ENCODE measurements at places on chromosomes 16 and 17.

GRCh38 chr16:82152196-82152595 lies 17.8 kb downstream of the MPHOSPH6 start:
- no peak overlapping the region for H3K4me3 ChIP-seq
- no peaks in the 10 kb centered on the region for H3K27me3 ChIP-seq
- H3K27ac ChIP-seq: no peak overlapping the region
- no peak for ATAC-seq
- H3K36me3 ChIP-seq: peaks cover 54% of the 10 kb centered on the region

DNA sequence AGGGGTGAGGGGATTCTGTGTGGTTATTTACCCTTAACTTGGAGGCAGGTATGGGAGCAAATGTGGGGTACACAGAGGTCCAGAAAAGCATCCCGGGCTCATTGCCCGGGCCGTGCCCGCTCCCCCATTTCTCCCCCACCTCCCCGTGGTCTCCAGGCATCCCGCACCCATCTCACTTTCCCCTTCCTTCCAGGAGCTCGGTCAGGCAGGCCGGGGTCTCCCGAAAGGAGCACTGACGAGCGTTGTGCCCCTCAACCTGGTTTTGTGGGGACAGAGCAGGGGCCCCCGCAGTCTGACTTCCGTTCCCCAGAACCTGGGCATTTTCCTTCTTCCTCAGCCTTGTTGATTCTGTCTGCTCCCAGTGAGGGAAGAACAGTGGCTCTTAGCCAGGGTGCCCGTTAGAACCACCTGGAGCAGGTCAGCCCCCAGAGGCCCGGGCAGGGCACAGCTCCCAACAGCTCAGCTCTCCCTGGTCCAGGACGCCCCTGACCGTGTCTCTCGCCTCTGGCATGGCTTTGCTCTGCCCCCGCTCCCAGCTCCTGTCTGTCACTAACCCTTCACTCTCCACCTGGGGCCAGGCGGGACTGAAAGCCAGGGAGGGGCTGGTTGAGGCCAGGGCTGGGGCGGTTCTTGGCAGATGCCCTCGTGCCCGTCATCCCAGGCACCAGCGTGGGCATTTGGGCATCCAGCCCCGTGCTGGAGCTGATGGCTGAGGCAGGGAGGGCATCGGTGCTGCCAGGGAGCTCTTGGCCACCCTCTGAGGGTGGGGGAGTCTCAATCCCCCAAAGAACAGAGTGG lies 12.5 kb upstream of the NUDT16L1 start:
- H3K36me3 ChIP-seq: peaks cover 38% of the 10 kb centered on the region
- peak overlapping the region; percentile 41 for H3K4me3 ChIP-seq
- peaks cover 11% of the 10 kb centered on the region for H3K4me1 ChIP-seq
- no peak overlapping the region for H3K27ac ChIP-seq

GRCh38 chr17:37358098-37358829 lies 17.5 kb upstream of the C17orf78 start:
- H3K4me1 ChIP-seq: peaks cover 26% of the 10 kb centered on the region
- ATAC-seq: peak; percentile 13
- H3K4me3 ChIP-seq: peak overlapping the region; percentile 89
- no peaks in the 10 kb centered on the region for H3K27me3 ChIP-seq
- no peaks in the 10 kb centered on the region for H3K36me3 ChIP-seq

DNA sequence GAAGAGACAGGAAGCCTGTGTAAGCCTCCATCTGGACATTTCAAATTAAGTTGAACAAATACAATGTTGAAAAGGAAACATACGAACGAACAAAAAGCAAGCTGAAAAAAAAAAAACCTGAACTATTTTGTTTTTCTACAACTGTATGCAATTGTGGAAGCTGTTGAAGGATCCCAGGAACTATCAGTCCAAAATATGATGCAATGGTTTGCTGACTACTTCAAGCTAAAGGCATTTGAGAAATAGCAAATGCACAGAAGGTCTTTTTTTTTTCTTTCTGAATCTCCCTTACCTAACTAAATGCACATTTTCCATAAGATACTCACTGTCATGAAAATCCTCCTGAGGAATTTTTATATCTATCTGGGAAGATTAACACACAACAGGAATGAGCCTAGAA lies 40.2 kb downstream of the MAF start:
- H3K27me3 ChIP-seq: peaks cover 23% of the 10 kb centered on the region
- no peaks in the 10 kb centered on the region for H3K36me3 ChIP-seq
- H3K4me3 ChIP-seq: no peak overlapping the region
- H3K27ac ChIP-seq: no peak overlapping the region
- no peak for ATAC-seq

DNA sequence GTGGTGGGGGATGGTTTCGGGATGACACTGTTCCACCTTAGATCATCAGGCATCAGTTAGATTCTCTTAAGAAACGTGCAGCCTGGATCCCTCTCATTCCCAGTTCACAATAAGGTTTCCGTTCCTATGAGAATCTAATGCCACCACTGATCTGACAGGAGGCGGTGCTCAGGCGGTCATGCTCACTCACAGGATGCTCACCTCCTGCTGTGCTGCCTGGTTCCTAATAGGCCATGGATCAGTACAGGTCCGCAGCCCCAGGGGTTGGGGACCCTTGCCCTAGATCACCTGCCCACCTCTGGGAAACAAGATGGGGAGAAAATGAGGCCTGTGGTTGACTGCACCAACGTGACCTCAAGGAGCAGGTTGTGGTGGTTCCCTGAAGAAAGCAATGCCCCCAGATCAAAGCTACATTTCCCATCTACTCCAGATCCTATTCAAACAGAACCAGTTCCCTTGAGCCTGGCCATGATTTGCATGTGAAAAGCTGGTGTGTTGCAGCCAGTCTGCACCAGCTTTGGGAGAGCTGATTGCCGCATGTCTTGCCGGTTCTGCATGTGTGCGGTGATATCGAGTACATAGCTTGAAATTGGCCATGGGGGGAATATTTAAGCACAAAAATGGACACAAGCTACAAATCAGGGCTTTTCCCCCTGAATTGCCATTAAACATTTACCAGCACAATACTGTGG lies 183.2 kb upstream of the HSBP1 start:
- H3K36me3 ChIP-seq: no peaks in the 10 kb centered on the region
- ATAC-seq: no peak
- H3K4me3 ChIP-seq: no peak overlapping the region
- no peak overlapping the region for H3K27ac ChIP-seq

DNA sequence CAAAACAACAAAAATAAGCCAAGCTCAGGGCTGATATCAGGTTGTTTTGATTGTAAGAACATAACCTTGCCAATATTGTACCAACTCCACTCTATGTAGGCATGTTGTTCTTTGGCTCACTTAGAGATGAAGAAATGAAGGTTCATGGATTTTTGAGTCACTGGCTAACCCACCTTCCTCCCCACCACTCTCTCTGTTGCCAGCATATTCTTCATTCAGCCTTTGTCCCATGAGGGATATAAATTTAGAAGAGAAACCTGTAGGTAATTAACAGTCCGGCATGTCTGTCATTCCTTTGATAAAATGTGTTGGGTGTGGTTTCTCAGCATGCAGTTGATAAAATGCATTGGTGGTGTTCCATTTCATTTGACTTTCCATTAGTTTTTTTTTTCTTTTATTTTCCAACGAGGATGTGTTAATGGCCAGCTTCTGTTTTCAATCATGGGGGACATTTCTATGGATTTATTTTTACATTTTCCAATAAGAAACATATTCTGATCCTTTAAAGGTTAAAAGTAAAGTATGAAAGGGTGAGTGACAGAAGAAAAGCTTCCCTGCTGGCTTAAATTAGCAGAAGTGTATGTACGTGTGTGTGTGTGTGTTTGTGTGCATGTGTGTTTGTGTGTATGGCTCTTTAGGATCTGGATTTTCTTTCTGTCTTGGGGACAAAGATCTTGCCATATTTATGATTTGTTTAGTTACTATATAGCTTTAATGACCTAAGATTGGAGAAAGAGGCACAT lies 166.2 kb upstream of the KCNJ16 start:
- no peak overlapping the region for H3K27ac ChIP-seq
- no peak overlapping the region for H3K4me3 ChIP-seq
- ATAC-seq: no peak
- H3K36me3 ChIP-seq: no peaks in the 10 kb centered on the region

- peak; percentile 11 for ATAC-seq
- no peaks in the 10 kb centered on the region for H3K27me3 ChIP-seq
- peak overlapping the region; percentile 80 for H3K27ac ChIP-seq
- H3K4me1 ChIP-seq: peaks cover 78% of the 10 kb centered on the region
- H3K36me3 ChIP-seq: peaks cover 10% of the 10 kb centered on the region
These were observed 32.8 kb downstream of the GPT2 start for GRCh38 chr16:46916980-46917379.

GRCh38 chr17:71501711-71502110 lies 619.1 kb upstream of the SOX9 start:
- no peak overlapping the region for H3K4me3 ChIP-seq
- no peak overlapping the region for H3K27ac ChIP-seq
- H3K4me1 ChIP-seq: no peaks in the 10 kb centered on the region
- no peaks in the 10 kb centered on the region for H3K36me3 ChIP-seq
- no peaks in the 10 kb centered on the region for H3K27me3 ChIP-seq
- ATAC-seq: no peak

DNA sequence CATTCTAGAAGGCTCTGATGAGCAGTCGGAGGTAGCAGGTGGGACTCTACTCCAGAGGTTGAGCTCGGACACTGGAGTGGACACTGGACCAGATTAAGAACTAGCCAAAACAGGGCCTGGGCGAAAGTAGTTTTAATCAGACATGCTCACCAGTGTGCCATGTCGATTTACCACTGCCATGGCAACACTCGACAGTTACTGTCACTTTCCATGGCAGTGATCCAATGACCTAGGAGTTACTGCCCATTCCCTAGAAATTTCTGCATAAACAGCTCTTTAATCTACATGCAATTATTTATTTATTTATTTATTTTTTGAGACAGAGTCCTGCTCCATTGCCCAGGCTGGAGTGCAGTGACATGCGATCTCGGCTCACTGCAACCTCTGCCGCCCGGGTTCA lies 7.2 kb upstream of the METTL9 start:
- H3K36me3 ChIP-seq: no peaks in the 10 kb centered on the region
- no peak overlapping the region for H3K4me3 ChIP-seq
- peaks cover 10% of the 10 kb centered on the region for H3K4me1 ChIP-seq
- H3K27ac ChIP-seq: no peak overlapping the region
- no peak for ATAC-seq

DNA sequence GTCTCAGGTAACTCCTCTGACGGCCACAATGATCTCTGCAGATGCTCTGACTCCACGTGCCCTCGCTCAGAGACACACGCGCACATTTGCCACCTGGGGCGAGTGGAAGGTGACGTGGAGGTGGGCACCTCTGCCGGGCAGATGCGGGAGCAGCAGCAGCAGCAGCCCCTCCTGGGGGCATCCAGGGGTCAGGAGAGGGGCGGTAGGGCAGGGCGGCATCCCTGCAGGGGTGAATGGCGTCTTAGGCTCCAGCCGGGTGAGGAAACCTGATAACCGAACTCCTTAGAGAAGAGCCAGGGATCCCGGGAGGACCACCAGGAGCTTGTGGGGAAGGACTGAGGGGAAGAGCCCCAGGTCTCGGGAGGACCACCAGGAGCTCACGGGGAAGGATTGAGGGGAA lies 34.6 kb upstream of the CDH15 start:
- no peak for ATAC-seq
- peaks cover 46% of the 10 kb centered on the region for H3K36me3 ChIP-seq
- peak overlapping the region; percentile 32 for H3K27ac ChIP-seq
- no peaks in the 10 kb centered on the region for H3K4me1 ChIP-seq

Measured in stimulated activated memory B cell treated with anti-CD40 and anti-IgM and Interleukin-4, amounts not matched to agents 10 μg/mL and 1 μg/mL and 100 μg/mL, for 72 hours (primary cell).